ENCODE measurements at places on chromosomes 1 and 21.

GRCh38 chr1:193321242-193321840, 134.9 kb upstream of the B3GALT2 start:
- DNase-seq = no peak

DNA sequence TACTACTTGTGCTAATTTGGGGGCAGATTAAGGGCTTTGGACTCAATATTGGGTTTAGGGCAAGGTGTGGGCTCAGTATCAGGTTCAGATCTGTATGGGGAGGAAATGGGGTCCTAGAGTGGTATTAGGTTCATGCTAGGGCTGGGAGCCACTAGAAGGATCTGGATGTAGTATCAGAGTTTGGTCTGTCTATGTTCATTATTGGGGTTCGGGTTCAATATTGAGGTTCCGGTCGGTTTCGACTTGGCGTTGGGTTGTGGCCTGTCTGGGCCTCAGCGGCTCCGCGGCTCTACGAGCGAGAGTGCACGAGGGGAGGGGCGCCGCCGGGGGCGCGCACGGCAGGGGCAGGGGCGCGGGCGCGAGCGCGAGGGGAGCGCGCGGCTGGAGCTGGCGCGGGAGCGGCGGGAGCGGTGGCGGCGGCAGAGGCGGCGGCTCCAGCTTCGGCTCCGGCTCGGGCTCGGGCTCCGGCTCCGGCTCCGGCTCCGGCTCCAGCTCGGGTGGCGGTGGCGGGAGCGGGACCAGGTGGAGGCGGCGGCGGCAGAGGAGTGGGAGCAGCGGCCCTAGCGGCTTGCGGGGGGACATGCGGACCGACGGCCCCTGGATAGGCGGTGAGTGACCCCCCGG, at the start of gene PTPRF:
Gene PTPRF, plus strand, starts transcription at position 401 of the 624 bp plus-strand sequence. CDS start 14,193 bp downstream, outside the sequence.
- no peak for DNase-seq

DNA sequence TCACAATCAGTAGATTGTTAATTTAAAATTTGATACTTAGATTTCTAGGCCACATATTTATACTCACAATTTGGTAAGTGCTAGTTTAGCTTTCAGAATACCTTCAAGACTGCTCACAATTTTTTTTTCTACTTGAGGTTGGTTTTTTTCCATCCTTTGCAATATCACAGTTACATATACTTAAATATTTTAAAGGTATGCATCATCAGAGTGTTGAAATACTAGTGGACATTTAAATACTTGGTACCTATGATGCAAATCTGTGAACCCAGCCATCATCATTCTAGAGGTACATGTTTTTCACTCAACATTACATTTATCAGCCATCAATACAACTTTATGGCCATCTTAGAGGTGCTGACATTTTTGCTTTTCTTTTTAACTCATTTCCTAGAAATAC, 6.2 kb upstream of the LRRC40 start:
- DNase-seq = no peak

- no peak for DNase-seq
These were observed 638 bp upstream of the OLIG2 start for GRCh38 chr21:33025106-33025488.

DNA sequence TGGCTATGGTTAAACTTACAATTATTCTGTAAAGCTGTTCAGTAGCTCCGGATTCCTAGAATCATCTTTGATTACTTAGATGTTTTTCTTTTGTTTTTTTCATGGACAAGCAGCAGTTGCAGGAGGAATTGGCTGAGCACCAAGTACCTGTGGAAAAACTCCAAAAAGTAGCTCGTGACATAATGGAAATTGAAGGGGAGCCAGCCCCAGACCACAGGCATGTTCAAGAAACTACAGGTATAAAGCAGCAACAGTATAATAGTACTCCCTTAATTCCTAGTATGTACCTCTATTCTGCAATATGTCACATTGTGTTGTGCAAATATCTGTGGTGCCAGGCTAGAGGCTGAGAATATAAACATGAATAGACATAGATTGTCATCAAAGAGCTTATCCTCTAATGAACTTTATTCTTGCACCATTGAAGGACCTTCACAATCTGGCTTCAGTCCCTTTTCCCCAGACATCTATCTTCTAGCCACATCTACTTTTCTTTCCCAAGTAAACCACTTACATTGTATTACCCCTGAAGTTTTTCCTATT, 132.3 kb upstream of the BMP8A start:
- DNase-seq = no peak

DNA sequence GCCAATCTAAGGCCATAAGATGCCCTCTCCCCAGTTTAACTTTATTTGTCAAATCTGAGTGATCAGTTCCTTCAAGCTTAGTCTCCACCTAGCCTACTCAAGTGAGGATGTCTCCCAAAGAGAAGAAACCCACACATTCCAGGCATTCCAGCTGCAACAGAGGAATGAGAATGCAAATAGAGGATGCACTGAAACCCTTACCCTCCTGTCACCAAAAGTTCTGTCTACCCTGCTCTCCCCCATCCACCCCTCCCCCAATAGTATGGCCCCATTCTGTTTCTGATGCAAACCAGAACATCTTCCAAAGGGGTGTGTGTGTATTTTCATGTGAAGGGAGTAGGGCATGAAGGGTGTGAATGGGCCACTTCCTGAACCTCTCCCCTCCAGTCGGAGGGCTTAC, 3.0 kb downstream of the DUSP23 start:
- DNase-seq = no peak

GRCh38 chr1:11331036-11331944, 58.3 kb downstream of the UBIAD1 start:
- DNase-seq = no peak

GRCh38 chr21:41666641-41667081, 100.2 kb downstream of the RIPK4 start:
- DNase-seq = no peak

DNA sequence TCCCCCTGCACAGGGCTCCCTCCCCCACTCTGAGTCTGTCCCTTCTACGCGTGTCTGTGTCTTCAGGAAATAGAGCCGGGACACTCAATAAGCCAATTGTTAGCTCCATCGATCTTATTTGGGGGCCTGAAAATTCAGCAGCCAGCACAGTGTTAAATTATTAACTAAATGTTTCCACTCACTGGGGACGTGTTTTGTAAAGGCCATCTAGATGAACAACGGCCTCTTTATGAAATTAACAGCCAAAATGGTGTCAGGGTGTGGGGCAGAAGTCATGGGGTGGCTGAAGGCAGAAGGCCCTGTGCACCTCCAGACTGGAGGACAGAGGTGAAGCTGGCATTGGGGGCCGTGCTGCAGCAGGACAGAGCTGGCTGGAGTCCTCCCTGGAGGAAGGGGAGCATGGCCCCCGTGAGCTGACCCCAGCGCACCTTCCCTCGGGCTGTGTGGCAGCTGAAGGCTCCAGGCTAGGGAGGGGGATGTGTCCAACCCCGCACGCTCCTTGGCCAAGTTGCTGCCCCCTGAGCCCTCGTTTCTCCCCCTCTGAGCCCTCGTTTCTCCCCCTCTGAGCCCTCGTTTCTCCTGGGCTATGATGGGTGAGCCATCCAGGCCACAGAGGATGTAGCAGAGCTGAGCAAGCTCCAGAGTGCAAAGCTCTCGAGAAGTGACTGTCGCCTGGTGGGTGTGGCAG, 113.8 kb upstream of the ARHGEF16 start:
- DNase-seq = no peak

- DNase-seq = no peak
These were observed 615.4 kb downstream of the PTPRU start for GRCh38 chr1:29851691-29852090.

- no peak for DNase-seq
These were observed 509.2 kb downstream of the LTN1 start for GRCh38 chr21:28483301-28484035.

All from activated CD4-positive, alpha-beta T cell treated with anti-CD3 and anti-CD28 coated beads, Interleukin-2, amount 50 U/mL, for 24 hours (primary cell).